ENCODE measurements at places on chromosomes 7 and 10.
A peak's percentile ranks its signal among the peaks of the same experiment; 100 is the strongest.

DNA sequence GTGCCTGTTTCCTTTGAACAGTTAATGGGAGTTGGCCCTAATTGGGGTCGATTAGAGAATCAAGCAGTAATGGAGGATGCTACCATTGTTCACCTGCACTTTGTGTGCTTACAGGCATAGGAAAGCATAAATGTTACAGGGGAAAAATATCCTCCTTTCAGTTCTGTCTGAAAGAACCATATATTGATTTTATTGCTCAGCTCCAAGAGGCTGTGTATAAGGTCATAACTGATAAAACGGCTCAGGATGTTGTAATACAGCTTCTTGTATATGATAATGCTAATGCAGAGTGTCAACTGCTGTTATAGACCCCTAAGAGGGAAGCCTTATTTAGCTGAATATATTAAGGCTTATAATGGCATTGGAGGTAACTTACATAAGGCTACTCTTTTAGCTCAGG lies 32.9 kb upstream of the AKR1C2 start:
- H3K36me3 ChIP-seq = no peaks in the 10 kb centered on the region
- no peak overlapping the region for H3K4me3 ChIP-seq
- no peaks in the 10 kb centered on the region for H3K27me3 ChIP-seq
- DNase-seq = no peak
- H3K27ac ChIP-seq = no peak overlapping the region
- no peaks in the 10 kb centered on the region for H3K4me1 ChIP-seq

GRCh38 chr7:92527300-92528187 lies 776 bp downstream of the PEX1 start:
- H3K27ac ChIP-seq = peak overlapping the region; percentile 70
- DNase-seq = peak; percentile 81
- peaks cover 10% of the 10 kb centered on the region for H3K4me1 ChIP-seq
- no peaks in the 10 kb centered on the region for H3K27me3 ChIP-seq
- peak overlapping the region; percentile 84 for H3K4me3 ChIP-seq
- peaks cover 29% of the 10 kb centered on the region for H3K36me3 ChIP-seq

- H3K4me1 ChIP-seq = peaks cover 9% of the 10 kb centered on the region
- H3K36me3 ChIP-seq = peaks cover 50% of the 10 kb centered on the region
- DNase-seq = no peak
- H3K27ac ChIP-seq = no peak overlapping the region
Observed at GRCh38 chr10:18666810-18667209, 7.6 kb downstream of the ARL5B start.

DNA sequence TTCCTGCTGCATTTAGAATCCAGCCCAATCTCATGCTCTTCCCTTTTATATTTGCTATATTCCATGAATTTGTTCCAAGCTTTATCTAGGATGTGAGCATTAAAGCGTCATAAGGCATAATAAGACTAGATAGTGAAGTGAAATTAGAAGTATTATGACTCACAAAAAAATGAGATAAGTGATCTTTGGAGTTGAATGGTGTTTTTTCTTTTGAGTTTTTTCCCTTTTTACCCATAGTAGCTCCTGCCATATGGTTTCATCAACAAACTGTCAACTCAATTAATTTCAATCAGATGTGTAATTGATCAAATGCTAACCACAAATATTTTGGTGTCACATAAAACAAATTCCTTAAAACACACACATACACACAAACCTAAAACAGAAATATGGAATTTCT lies 17.0 kb downstream of the KLHDC10 start:
- no peaks in the 10 kb centered on the region for H3K27me3 ChIP-seq
- H3K27ac ChIP-seq = peak overlapping the region; percentile 6
- H3K4me1 ChIP-seq = peaks cover 8% of the 10 kb centered on the region
